ENCODE measurements at places on chromosomes 5 and 9.

DNA sequence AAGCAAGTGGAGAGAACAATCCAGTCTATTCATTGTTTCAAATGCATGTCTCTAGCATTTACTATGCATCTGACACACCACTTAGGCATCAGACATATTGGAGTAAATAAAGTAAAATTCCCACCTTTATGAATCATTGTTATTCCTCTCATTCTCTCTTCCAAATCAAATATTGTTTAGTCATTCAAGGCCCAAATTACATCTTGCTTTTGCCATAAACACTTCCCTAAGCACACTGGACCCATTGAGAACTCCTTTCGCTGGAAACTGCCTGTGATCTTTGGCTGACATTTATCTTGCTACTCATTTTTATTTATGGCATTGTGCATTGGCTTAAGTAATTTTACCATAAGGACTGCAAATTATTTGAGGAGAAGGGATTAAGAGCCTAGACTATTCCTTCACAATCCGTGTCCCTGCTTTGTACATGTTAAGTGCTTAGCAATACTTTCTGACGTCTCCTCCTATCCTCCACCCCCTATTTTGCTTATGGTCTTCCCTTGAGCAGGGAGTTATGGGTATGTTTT lies 7.4 kb downstream of the C5orf46 start:
- no peak for DNase-seq

GRCh38 chr9:77128125-77128789 lies 49.1 kb upstream of the VPS13A start:
- no peak for DNase-seq

DNA sequence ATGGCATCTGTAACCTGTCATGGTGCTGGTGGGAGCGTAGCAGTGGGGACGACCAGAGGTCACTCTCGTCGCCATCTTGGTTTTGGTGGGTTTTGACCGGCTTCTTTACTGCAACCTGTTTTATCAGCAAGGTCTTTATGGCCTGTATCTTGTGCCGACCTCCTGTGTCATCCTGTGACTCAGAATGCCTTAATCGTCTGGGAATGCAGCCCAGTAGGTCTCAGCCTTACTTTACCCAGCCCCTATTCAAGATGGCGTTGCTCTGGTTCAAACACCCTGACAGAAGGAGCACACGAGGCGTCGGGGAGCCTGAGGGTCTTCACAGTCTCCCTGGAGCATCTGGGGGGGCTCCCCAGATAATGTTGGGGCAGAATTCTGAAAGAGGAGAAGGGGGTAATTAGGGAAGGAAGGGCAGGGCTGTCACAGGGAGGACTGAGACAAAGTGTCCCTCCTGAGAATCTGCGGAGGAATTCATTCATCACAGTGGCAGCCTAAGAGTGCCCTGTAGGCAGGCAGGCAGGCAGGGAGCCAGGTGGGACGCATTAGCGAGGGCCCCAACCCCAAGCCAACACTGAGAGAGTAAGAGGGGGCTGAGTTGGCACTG lies 21.3 kb upstream of the NCS1 start:
- no peak for DNase-seq

GRCh38 chr9:126459546-126459945 lies 132.9 kb downstream of the MVB12B start:
- DNase-seq, result no peak

GRCh38 chr9:125991886-125992529 lies 244.8 kb downstream of the PBX3 start:
- no peak for DNase-seq

DNA sequence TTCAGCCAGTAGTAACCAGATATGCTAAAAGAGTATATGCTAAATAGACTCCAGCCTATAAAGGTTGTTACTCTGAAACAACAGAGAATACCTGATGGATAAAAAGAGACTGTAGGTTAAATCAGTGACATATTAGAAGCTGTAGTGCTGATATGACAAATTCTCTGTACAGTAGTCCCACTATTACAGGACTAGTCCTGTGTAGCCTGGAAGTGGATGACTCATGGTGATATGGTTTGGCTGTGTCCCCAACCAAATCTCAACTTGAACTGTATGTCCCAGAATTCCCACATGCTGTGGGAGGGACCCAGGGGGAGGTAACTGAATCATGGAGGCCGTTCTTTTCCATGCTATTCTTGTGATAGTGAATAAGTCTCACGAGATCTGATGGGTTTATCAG lies 276.2 kb upstream of the POU5F2 start:
- no peak for DNase-seq

- no peak for DNase-seq
Measured at GRCh38 chr9:13915591-13916301, 398.2 kb downstream of the NFIB start.

GRCh38 chr5:119322312-119322947 lies 33.4 kb upstream of the TNFAIP8 start:
- no peak for DNase-seq

DNA sequence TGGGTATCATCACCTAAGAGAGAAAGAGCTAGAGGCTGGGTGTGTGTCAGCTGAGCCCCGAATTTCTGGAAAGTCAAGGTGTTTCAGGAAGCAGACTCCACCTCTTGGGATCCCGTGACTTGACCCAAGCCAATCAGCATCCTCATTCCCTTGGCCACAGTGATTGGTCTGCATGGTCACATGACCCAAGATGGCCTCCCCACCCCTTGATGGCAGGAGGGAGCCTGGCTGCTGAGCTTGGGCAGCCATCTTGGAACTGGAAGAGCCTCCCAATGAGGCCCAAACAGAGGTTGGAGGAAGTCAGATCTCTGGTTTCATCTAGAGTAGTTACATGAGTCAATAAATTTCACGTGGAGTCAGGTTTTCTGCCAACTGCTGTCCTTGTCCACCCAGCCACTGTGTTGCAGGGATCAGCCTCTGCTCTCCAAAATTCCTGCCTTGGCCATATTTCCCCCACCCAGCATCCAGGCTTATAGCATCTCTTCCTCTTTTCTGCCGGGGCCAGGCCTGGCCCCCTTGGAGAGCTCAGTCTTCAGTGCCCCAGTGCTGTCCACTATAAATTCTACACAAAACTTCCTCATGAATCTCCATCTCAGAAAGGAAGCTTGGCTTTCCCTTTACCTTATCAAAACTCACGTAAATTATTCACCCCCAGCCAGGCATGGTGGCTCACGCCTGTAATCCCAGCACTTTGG lies 17.2 kb upstream of the SUSD3 start:
- DNase-seq, result no peak

- DNase-seq, result no peak
Measured at GRCh38 chr9:134891053-134891452, 10.4 kb downstream of the FCN2 start.

DNA sequence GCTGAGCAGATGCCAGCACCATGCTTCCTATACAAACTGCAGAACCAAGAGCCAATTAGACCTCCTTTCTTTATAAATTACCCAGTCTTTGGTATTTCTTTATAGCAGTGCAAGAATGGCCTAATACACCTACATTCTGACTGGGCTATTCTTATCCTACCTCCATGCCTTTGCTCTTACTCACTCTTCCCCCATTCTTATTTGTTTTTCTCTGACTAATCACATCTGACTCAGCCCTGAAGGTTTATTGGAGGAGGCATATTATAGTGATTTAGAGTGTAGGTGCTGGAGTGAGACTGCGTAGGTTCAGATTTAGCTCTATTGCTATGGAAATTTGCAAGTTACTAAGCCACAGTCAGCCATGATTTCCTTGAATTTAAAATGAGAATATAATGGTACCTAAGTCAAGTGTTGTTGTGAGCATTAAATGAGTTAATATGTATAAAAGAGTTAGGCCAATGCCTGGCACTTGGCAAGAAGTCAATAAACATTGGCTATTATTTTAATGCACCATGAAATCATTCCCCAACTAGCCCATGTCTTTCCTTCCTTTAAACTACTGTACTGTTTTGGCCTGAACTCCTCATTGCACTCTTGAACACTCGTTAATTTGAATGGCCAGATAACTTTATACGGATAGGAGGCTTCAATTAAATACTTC lies 531.2 kb upstream of the ZNF608 start:
- no peak for DNase-seq

GRCh38 chr9:114958021-114958843 lies 27.8 kb upstream of the TNFSF8 start:
- DNase-seq, result peak; percentile 55

DNA sequence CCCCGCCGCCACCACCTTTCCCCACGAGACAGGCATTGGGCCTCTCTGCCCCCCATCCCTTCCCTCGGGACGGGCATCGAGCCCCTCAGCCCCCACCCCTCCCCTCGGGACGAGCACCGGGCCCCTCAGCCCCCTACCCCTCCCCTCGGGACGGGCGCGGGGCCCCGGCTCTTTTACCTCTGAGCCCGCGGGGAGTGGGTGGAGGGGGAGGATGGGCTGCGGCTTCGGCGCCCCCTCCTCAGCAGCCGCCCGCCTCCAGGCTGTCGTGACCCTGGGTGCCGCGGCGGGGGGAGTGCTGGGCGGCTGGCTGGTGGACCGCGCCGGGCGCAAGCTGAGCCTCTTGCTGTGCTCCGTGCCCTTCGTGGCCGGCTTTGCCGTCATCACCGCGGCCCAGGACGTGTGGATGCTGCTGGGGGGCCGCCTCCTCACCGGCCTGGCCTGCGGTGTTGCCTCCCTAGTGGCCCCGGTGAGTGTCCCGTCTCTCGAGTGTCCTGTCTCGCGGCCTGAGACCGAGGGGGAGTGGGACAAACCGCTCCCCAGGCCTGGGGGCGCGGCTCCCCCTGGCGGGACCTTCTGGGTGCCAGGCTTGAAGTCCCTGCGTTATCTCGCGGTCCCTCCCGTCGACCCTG lies 791 bp downstream of the SLC2A8 start:
- peak; percentile 16 for DNase-seq

- no peak for DNase-seq
Measured at GRCh38 chr5:140224658-140225057, 49.7 kb downstream of the CYSTM1 start.

DNA sequence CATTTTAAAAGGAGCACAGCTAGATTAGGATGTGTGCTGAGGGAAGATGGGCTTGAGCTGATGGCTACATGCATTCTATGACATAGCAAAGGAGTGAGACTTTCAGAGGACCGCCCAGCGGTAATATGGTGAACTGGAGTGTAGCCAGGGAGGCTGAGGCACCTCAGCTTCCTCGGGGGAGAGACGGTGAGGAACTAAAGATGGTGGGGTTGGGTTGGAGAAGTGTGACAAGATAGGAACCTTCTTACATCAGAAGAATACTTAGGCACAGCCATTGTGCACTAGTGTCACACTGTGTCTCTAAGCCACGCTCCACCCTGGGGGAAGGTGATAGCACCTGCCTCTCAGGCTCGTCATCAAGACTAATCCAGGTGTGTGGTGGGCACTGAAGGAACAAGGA lies 118.0 kb upstream of the IRX2 start:
- no peak for DNase-seq

DNA sequence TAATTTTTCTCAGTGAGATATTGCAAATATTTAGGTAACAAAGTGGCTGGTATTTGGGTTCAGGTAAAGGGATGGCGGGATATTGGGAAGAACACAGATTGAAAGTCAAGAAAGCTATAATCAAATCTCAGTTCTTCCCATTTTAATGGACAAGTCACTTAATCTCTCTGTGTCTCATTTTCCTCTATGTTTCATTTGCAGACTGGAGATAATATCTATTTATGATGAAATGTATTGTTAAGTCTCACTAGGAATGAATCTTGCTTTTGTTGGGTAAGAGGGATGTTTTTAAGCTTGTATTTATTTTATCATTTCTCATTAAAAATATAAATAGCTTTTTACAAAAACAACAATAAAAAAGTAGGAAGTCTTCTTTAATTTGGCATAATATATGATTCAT lies 175.4 kb downstream of the ISL1 start:
- no peak for DNase-seq

GRCh38 chr9:106486685-106487084 lies 376.3 kb upstream of the ZNF462 start:
- no peak for DNase-seq

- DNase-seq, result no peak
Measured at GRCh38 chr5:165188556-165189175, 1683.2 kb downstream of the MAT2B start.

- no peak for DNase-seq
Measured at GRCh38 chr5:107696080-107696479, 25.3 kb upstream of the EFNA5 start.

DNA sequence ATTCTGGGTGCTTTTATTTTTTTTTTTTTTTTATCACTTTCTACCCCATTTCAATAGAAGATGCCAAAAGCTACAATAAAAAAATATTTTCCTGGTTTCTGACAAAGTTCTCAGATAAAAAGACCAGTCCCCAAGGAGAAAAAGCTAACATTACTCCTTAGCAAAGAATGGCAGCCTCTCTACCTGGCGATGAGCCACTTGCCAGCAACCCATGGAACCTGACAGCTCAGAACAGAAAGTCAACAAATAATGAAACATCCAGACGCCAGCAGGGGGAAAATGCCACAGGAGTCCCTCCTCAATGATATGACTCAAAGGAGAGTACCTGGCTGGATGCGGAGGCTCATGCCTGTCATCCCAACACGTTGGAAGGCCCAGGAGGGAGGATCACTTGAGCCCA lies 123.2 kb downstream of the MYO10 start:
- no peak for DNase-seq

- no peak for DNase-seq
Measured at GRCh38 chr5:136084698-136085097, 47.9 kb upstream of the SMAD5 start.

DNA sequence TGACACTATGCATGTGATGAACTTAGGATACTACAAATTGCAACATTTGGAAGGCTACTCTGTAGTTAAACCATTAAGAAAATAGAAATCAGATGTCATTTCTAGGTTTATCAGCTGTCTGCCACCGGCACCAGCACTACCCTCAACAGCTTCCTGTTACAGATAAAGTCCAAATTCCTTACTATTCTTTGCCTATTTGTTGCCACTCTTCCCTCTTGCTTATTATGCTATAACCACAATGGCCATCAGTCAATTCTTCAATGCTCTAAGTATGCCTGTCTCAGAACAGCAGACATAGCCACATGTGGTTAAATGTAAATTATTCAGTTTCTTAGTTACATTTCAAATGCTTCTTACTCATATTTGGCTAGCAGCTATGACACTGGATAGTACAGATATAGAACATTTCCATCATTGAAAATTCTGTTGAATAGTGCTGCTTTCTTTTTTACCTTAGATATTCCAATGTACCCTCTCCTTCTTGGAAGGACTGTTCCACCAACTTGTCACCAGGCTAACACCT lies 21.0 kb downstream of the DHX29 start:
- DNase-seq, result no peak

DNA sequence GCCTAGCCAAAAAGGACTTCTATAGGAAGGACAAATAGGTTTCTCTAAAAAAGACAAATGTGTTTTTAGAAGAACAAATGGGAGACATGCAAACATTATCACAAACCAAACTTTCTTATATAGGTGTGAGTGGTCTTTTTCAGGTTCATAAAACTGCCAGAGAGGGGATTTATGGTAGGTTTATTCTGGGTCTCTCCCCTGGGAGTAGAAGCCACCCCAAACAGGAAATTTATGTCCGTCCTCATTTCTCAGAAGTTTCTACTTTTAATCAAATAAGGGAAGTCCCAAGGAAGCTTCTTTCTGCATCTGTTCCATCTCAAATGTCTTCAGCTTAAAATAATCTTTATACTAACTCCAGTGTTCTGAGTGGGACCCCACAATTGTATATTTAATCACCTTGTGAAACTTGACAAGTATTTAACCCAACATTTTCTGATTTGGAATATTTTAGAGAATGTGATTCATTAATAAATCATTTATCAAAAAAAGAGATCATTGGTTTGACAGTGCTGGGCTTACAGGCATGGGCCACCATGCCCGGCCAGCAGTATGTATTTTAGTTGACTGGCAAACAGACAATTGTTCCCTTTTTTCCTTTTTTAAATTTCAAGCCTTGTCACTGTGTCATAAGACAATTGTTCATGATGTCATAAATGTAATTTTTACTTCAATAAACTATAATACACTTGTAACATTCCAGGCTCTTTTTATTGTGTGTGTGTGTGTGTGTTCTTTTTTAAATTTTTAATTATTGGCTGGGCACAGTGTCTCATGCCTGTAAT lies 44.6 kb upstream of the GLDC start:
- DNase-seq, result no peak

Measured in activated CD4-positive, alpha-beta T cell treated with anti-CD3 and anti-CD28 coated beads, Interleukin-2, amount 50 U/mL, for 4 hours (primary cell).